ENCODE measurements at places on chromosomes 6 and 20.
A peak's percentile ranks its signal among the peaks of the same experiment; 100 is the strongest.

DNA sequence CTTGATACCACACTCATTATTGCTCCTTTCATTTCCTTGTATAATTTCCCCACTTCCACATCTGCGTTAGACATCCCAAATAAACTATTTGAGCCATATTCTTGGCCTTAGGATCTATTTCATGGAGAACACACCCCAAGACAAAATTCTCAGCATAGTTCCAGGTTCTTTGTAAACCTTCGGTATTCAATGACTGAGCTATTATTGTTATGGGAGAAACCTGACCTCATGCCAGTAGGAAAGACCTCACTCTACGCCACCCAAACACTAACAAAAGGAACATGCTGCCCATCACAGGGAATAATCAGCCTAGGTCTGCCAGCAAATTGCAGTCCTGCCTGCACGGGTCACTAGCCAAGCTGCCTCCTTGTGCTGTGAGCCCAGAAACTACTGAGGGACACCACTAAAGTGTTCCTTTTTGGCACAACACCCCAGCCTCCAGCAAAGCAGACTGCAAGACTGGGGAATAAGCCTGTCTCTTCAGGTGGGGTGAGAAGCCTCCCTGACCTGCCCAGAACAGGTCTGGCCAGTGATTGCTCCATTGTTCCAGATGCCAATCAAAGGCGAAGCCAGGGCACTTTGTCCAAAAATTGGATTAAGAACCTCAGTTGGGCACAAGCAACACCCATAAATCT lies 371.8 kb downstream of the MAFB start:
- DNase-seq = no peak

- no peak for DNase-seq
Observed at GRCh38 chr6:170005665-170006064, 254.2 kb downstream of the ERMARD start.

DNA sequence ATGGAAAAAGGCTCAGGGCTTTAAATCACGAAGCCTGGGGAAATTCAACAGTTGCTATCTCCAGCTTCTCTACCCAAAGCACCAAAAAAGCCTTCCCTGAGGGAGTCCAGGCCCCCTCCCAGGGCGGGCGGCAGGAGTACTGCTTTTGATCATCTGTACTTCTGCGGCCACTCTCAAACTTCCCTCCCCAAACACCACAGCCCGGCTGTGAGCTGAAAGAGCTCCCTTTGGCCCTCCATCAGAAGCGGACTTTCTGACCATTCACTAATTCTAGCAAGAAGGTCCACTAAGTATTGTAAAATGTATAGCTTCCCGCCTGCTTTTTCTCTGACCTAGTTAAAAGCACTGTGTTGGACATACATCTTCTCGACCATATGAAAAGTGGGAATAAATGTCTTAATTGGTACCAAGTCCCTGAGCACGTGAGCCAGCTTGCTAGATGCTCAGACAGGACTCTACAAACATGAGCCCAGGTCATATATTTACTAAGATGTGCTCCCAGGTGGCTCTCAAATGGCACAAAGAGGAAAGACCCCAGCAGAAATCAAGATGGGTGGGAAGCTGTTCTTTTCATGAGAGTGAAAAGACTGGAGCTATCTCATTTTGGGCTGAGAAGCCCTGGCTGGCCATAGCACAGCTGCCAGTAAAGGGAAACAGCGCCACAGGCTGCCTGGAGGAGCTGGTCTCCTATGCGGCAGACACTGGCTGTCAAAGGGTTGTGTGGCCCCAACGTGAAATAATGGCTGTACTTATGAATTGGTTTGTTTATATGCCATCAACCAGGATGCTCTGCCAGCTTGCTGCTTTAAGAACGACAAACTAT lies 58.6 kb downstream of the GFOD1 start:
- DNase-seq = no peak

- DNase-seq = no peak
Observed at GRCh38 chr20:24388828-24389380, 80.5 kb upstream of the SYNDIG1 start.

GRCh38 chr20:56566621-56567020 lies 33.6 kb downstream of the FAM209B start:
- no peak for DNase-seq

DNA sequence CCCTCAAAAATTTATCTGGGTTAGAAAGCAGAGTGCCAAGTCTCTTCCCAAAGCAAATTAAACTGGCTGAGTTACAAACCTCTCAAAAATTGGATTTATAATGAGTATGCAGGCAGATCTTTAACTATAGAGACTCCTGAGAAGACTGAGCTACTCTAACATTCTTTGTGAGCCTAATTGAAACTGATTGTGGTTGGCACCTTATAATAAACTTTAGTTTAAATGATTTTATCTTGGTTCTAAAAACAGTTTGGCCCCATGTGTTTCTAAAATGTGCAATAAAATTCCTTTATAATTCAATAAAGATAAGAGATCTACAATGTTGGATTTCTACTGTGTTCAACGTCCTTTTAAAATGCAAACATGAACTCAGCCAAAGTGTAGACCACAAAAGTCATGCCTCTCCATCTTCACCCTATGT lies 480.2 kb upstream of the RNF217 start:
- DNase-seq = no peak

DNA sequence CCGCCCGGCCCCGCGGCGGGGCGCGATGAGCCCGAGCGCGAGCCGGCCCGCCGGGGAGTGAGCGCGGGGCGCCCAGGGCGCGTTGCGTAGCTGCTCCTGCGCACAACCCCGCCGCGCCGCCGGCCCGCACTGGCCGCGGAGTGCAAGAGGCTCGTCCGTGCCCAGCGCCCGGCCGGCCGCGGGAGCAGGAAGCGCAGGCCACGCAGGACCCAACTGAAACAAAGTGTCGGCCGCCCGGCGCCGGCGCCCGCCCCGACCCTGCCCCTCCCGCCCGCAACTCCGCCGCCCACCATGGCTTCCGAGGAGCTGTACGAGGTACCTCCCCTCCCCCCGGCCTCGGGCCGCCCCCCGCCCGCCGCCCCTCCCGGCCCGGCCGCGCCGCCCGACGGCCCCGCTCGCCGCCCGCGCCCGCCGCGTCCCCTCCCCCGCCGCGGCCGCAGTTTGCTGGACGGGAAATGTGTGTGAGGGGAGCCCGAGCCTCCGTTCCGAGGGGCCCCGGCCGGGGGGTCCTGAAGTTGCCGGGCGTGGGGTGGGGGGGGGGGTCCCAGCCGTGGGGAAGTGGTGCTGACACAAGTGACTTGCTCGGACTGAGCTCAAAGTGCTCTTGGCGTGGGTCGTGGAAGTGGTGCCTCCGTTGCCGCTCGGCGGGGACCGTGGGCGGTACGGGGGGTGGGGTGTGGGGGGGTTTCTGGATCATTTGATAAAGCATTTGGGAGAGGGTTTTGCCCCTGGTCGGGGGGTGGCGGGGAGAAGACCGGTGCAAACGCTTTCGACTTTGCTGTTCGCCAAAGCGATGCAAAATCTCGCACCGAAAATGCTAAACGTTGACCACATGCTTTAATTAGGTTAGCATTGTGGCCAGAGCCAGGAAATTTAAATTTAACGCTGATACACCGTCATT lies 539 bp downstream of the CDYL start:
- DNase-seq = peak; percentile 29

DNA sequence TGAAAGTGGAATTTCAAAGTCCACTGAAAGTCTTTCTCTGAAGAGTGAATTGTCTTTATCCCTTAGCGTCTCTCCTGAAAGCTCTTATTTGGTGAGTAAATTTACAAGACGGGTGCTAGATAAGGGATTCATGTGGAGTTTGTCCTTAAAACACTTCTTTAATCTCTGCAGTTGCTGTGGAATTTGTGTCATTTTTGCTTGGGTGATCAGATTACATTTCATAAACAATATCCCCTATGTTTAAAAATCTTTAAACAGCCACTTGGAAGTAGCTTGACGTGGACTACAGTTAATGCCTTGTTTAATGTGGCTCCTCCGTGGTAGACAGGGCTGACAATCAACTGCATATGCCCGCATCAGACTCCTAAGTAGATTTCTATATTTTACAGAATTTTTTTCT lies 175.4 kb upstream of the ZNF217 start:
- DNase-seq = no peak

- DNase-seq = peak; percentile 41
Observed at GRCh38 chr6:161226009-161226964, 47.6 kb downstream of the AGPAT4 start.

- no peak for DNase-seq
Observed at GRCh38 chr6:90074161-90074850, 180.0 kb downstream of the GJA10 start.

GRCh38 chr20:17620371-17621228 lies 50.7 kb downstream of the DSTN start:
- DNase-seq = no peak

GRCh38 chr6:138307816-138308730 lies 69.6 kb upstream of the SMIM28 start:
- DNase-seq = no peak

DNA sequence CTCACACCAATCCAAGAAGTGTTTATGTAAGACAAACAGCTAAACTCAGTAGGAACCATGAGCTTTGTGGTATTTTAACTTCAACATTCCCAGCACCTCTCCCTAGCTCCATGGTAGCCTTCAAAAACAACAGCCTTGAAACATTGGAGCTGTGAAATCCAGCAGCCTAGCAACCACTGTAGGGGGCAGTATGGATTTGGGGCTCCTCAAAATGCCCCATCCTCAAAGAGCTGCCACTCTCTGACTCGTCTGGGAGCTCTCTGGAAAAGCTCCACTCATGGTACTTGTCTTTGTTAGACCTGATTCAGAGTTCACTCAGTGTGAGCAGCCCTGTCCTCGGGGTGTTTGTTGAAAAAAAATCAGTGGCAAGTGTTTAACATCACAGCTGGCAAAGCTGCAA lies 82.9 kb downstream of the KIF6 start:
- no peak for DNase-seq

- DNase-seq = no peak
Observed at GRCh38 chr6:48957781-48958180, 505.3 kb downstream of the MMUT start.

DNA sequence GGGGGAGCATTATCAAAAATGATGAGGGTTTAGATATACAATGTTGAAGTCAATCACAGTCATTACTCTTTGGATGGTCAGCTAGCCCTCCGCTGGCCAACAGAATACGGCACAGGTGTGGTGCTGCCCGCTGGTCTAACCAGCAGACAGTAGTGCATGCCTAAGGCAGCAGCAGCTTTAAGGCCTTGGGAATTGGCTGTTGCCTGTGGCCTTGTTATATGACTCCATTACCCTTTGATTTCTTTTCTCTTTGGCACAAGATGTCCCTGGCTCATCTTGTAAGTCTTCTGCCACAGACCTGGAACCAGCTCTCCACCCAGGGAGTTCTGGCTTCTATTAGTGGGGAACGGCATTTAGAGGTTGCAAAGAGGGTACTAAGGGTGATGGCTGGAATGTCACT lies 110.2 kb downstream of the WDR27 start:
- DNase-seq = no peak

DNA sequence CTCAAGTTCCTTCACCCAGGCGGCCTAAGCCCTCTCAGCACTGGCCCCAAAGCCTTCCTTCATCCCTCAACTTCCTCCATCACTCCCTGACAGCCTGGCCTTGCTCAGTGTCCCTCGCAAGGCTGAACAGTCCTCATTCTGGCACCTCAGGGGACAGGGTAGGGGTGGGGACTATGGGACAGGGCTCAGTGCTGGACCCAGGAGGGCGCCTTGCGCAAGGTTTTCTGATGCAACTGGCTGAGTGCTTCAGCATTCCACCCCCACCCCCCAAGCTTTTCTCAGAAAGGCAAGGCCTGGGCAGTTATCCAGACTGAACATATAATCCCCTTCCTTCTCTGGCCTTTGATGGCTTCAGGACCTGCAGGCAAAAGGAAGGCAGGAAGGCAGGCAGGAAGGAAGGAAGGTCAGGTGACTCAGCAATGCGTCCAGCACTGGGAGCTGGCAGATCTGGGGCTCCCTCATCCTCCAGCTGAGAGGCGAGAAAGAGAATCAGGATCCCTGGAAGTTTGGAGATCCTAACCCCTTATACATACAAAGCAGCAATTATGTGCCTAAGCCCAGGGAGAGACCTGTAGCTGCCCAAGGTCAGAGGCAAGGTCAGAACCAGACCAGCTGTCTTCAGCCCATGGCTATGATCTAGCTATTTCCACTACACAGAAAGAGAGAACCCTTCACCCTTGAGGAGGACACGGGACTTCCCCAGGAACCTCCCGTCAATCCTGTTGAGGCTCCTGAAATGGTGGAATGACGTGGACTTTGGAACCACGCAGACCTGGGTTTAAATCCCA lies 8.6 kb upstream of the TRIB3 start:
- DNase-seq = no peak

- DNase-seq = no peak
Observed at GRCh38 chr20:5863040-5863833, 87.1 kb downstream of the TRMT6 start.

GRCh38 chr6:166563805-166564204 lies 22.7 kb downstream of the RAMACL start:
- no peak for DNase-seq

GRCh38 chr6:164097551-164098398 lies 683.3 kb downstream of the QKI start:
- DNase-seq = no peak

- no peak for DNase-seq
Observed at GRCh38 chr6:136737871-136738691, 54.2 kb downstream of the MAP3K5 start.

GRCh38 chr6:169371344-169372127 lies 117.9 kb upstream of the THBS2 start:
- DNase-seq = no peak

GRCh38 chr6:37279366-37280134 lies 21.6 kb upstream of the TMEM217 start:
- DNase-seq = no peak

GRCh38 chr6:158014505-158015187 lies 33.0 kb downstream of the SYNJ2 start:
- no peak for DNase-seq

GRCh38 chr20:14264869-14265268 lies 72.5 kb downstream of the FLRT3 start:
- DNase-seq = no peak

DNA sequence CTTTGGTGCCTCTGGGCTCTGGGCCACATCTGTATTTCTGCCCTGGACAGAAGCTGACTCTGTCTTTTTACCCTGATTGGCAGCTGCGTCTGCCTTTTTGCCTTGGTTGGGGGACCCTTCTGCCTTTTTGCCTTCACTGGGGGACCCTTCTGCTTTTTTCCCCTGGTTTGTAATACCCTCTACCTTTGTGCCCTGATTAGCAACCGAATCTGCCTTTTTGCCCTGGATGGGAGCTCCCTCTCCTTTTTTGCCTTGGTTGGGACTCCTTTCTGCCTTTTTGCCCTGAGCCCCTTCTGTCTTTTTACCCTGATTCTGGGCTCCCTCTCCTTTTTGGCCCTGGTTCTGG lies 23.4 kb downstream of the RRBP1 start:
- DNase-seq = no peak

DNA sequence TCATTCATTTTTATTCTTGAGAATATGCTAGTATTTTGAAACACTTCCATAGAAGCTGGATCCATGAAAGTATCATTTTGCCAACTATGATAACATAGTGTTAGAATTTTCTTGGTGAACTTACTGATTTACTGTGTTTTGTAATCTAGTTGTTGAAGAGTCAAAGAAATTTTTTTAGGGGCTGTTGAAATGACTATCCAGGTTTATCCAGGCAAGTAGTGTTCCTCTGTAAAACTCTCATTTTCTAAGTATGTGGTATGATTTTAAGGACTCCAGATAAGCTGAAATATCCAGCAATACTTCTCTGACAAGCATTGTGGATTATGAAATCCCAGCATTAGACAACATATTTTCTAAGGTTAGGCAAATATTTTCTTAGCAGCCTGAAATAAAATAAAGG lies 95.9 kb downstream of the GRIK2 start:
- DNase-seq = no peak
